Suppressor macrophage treated with lipopolysaccharide for 1 hour (primary cell): ENCODE measurements at places on chromosomes 4 and X.

DNA sequence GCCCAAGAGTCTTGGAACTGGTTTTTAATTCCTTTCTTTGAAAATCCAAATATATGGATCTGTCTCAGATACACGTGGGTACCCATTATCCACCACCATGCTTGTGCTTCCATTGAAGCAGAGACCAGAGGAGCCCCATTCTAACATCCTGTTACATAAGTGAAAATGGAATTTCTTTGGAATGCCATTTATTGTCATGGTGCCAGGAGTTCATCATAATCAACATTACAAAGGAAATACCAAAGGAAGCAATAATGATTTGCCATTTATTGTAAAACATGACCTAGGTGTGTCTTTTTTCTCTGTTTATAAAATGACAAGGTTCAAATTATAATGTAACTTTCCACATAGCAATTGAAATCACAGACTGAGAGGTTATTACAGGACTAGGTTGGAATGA lies 61.7 kb downstream of the PALLD start:
- DNase-seq, result no peak

GRCh38 chr4:36285784-36286480 lies 4.5 kb downstream of the DTHD1 start:
- no peak for DNase-seq

DNA sequence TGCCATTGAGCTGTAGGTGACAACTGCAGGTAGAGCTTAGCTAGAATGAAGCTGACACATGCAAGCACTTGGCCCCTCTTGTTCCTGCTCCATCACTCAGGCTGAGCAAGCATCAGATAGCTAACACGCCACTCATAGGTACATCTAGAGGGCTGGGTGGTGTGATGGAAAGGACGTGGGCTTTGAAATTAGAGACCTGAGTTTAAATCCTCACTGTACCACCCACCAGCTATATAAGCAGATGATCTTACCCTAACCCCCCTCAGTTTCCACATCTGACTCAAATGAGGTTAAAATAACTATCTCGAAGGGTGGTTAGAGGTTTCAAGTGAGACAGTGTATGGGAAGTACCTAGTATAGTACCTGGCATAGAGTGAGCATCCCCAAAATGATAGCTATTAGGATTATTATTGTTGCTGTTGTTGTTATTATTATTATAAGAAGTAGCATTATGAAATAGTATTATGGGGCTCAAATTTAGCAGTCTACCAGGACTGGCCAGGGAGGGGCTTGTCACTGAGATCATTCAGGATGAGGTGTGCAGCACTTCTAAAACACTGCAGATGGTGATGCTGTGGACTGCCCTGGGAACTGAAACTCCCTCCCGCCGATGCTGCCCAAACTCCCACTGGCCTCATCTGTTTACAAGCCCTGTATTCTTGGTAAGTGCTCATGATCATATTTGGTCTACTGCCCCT lies 59.0 kb downstream of the REELD1 start:
- DNase-seq, result no peak

- DNase-seq, result no peak
Observed at GRCh38 chr4:100290585-100290984, 100.3 kb upstream of the DDIT4L start.

DNA sequence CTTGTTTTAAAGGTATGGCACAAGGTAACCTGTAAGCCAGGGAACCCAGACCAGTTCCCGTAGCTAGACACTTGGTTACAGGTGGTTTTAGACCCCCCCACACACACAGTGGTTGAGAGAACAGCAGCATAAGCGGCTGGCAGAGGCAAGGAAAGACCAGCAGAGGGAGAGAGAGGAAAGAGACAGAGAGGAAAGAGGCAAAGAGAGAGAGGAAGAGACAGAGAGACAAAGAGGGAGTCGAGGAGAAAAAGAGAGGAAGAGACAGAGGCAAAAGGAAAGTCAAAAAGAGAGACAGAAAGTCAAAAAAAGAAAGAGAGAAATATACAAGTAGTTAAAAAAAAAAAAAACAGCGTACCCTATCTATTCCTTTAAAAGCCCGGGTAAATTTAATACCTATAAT lies 19.5 kb upstream of the PCSK1N start:
- DNase-seq, result no peak

- DNase-seq, result no peak
Observed at GRCh38 chr4:41652971-41653370, 95.6 kb downstream of the PHOX2B start.

DNA sequence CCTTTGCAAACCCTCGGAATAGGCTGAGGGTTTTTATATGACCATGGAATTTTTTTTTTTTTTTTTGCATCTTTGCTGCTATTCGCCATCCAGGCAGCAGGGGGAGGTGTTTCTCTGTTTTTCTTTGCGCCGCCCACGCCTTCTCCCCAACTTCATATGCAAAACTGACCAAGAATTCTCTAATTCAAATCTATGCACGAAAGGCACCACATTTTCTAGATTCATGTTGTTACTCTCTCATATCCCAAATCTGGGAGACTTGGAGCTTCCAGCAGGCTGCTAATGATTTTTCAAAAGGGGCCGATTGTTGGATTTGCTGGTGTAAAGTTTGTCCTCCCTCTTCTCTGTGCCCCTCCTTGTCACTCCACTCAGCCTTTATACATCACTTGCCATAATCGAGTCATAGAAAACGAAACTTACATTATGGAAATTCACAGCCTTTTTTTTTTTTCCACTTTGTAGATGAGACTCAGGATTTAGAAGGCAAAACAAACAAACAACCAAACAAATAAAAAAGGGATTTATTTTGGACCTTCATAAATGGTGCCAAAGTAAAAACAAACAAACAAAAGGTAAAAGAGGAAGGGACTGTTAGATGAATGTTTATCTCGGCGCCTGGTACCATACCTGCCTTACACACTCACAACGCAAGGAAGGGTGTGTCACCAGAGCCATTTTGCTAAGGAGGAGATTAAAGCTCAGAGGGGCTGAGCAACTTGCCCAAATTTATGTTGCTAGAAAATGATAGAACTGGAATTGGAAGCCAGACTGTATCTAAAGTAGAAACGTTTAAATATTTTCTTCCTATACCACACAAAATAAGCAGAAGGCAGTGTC lies 29.3 kb upstream of the BOD1L1 start:
- DNase-seq, result peak; percentile 86

- peak; percentile 65 for DNase-seq
Observed at GRCh38 chr4:10098780-10099160, 17.8 kb downstream of the WDR1 start.

- no peak for DNase-seq
Observed at GRCh38 chrX:32644476-32645245, 566.7 kb downstream of the DMD start.

DNA sequence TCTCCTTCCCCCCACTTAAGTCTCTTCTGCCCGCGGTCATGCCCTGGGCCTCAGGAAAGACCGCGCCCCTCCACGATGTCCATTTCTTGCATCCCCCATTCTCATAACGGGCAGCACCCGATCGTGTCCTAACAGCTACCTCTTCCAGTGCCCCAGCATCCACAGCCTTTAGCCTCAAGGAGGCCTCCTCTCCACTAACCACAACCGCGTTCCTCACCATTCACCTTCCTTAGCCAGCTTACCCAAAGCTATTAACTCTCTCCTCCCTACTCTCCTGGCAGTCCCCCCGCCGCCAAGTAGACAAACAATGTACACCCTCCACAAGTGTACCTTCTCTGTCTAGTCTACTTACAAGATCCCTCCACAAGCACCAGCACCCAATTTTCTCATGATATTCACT lies 58.6 kb upstream of the PAGE5 start:
- no peak for DNase-seq

DNA sequence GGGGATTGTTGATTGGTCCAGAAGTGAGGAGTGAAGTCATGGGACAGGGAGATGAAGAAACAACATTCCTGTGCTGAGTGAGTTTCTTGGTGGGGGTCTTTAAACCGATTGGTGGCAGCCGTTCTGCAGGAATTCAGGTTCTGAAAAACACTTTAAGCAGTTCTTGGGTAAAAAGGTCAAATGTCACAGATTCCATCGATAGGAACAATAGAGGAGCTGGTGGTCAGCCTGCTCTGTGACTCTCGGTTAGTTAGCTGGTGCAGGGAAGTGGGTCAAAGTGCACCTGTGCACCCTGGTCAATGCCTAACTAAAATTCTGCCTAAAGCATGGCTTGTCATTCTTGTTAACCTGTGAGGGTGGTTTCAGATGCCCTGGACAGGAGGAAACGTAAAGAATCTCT lies 34.6 kb upstream of the MGST2 start:
- DNase-seq, result no peak

DNA sequence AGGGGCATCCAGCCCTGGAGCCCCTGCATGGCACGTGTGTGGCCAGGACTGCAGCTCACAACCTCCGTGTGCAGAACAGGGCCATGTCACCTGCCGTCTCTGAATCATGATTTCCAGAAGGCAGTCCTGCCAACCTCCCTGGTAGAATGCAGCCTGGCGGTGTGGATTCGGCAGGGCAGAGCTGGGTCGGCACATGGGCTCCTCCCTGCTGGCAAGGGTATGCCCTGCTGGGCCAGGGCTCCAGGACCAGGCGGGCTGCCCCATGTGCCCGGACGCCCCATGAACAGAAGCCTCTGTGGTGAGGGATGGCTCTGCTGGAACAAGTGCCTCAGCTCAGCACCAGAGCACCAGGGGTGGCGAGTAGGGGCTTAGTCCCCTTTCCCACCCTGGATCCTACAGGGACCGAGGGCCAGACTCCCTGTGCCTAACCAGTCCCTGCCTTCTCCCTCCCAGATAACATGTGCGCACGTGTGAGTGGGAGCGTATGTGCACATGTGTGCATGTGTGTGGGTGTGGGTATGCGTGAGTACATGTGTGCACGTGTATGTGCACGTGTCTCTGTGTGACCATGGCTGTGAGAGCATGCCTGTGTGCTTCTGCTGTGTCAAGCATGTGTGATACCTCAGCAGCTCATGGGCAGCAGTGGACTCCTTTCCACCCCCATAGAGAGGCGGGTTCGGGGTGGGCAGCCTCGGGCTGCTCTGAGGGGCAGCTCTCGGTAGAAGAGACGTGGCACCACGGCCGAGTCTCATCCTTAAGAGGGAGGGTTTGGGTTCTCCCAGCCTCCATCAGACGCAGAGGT lies 10.3 kb upstream of the MXD4 start:
- no peak for DNase-seq

DNA sequence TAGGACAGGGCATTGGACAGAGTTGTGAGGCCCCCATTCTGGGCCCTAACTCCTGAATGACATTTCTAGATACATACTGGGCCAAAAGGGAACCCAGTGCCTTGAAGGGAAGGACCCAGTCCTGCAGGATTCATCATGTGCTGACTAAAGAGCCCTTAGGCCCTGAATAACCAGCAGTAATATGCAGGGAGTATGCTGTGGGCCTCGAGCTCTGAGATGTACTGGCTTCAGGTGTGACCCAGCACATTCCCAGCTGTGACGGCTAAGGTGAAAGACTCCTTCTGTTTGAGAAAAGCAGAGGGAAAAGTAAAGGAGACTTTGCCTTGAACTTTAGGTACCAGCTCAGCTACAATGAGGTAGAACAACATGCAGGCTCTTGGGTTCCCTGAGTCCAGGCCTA lies 138.2 kb upstream of the HUWE1 start:
- DNase-seq, result no peak

GRCh38 chrX:135596495-135596894 lies 76.0 kb downstream of the INTS6L start:
- DNase-seq, result peak; percentile 62

GRCh38 chr4:60744767-60745166 lies 455.4 kb upstream of the ADGRL3 start:
- DNase-seq, result no peak

DNA sequence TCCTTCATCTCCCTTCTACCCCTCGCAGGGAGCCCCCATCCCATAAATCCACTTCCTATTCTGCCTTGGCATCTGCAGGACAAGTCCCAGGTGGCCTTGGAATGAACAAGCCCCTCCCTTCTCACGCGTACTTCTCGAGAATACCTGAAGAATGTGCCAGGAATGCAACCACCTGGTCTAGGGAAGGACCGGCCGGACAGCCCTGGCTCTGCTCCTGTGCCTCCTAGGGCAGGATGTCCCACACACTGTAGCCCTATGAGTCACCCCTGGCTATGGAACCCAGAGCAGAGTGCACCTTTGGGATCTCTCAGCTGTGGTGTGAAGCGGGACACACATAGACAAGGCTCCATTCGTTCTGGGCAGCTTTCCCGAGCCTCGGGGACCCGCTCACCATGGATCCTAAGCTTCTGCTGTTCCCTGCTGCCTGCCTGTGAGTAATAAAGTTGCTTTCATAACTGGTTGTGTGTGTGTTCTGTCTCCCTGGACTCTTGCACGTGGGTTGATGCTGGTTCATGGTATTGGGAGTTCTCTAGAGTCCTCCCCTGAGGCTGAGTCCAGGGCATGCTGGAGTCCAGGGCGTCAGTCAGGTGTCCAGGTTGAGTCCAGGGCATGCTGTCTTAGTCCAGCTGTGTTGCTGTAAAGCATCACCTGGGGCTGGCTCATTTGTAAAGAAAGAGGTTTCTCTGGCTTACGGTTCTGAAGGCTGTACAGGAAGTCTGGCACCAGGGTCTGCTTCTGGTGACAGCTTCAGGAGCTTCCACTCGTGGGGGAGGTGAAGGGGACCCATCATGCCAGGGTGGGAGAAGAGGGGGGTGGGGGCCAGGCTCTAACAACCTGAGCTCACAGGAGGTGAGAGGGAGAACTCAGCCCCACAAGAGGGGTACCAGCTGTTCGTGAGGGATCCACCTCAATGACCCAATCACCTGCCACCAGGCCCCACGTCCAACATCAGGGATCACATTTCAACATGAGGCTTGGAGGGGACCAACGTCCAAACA lies 7.4 kb upstream of the PDE6B start:
- DNase-seq, result no peak

- no peak for DNase-seq
Observed at GRCh38 chr4:56552273-56552672, 46.7 kb downstream of the ARL9 start.

GRCh38 chr4:110310795-110311194 lies 112.4 kb upstream of the ELOVL6 start:
- peak; percentile 20 for DNase-seq

DNA sequence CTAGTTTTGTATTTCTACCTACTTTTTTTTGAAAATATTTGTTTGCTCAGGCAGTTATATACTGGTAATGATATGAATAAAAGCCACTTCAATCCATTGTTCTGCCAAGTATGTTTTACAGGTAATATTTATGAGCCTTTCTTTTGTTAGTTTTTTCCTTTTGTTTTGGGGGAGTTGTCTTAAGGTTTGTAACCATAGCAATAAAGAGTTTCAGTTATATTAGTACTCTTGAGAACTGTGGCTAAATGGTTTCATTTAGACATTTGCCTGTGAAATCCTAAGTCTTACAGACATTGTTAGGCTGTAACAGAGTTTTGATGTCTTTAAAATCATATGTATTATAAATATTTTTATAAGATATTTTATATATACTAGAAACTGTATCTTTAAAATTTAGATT lies 150.1 kb downstream of the DIPK2B start:
- no peak for DNase-seq

GRCh38 chr4:139144161-139144859 lies 32.7 kb downstream of the ELF2 start:
- DNase-seq, result peak; percentile 81

DNA sequence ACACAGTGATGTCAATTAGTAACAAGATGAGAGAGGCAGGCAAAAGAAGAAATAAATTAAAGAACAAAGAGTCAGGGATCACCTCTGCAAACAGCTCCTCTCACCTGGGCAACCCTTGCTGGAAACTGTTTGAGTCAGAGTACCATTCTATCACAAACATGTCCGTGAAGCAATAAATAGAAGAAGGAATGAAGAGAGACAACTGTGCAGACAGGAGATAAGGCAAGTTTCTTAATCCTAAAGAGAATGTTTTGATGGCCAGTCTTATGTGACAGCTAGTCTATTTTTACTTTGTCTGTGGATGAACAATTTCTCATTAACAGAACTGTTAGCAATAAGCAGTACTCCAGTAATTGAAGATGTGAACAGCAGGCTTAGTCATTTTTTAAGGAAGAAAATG lies 422.4 kb downstream of the DMD start:
- DNase-seq, result no peak
